Stimulated activated CD8-positive, alpha-beta memory T cell treated with anti-CD3 and anti-CD28 coated beads, Interleukin-4, amount 100 ng/mL, for 4 hours (primary cell): ENCODE measurements at places on chromosomes 3 and 15.

- no peak for DNase-seq
These were observed 14.7 kb upstream of the TRIM59 start for GRCh38 chr3:160464321-160464720.

GRCh38 chr3:120449701-120450599, 842 bp downstream of the FSTL1 start:
- DNase-seq = no peak

DNA sequence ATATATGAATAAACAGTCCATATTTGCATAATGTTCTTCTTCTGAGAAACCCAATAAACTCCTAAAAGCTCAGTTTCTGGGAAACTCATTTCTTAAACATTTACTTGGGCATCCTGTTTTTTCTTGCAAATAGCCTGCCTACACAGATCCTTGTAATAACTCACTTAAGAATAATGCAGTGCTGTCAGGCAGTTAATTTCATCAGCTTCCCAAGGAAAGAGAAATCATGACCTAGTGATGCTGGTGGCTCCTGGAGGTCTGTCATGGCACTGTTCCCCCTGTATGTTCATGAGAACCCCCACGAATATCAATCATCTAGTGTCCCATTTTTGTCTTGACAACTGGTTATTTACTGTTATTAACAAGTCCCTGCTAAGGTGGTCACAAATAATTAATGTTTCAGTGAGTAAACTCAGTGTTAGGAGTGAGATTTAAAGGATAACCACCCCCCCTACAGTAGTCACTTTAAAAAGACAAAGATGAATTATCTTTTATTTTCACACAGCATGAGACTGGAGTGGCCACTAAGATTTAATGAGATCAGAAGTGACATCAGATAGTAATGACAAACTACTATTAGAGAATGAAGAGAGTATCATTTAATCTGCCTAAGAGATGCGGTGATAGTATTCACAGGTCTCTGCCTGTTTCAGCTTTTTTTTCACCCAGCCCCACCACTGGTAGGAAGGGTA, 279.5 kb upstream of the NECTIN3 start:
- DNase-seq = no peak

- DNase-seq = no peak
These were observed 319.4 kb upstream of the RASGRP1 start for GRCh38 chr15:38883987-38884386.

DNA sequence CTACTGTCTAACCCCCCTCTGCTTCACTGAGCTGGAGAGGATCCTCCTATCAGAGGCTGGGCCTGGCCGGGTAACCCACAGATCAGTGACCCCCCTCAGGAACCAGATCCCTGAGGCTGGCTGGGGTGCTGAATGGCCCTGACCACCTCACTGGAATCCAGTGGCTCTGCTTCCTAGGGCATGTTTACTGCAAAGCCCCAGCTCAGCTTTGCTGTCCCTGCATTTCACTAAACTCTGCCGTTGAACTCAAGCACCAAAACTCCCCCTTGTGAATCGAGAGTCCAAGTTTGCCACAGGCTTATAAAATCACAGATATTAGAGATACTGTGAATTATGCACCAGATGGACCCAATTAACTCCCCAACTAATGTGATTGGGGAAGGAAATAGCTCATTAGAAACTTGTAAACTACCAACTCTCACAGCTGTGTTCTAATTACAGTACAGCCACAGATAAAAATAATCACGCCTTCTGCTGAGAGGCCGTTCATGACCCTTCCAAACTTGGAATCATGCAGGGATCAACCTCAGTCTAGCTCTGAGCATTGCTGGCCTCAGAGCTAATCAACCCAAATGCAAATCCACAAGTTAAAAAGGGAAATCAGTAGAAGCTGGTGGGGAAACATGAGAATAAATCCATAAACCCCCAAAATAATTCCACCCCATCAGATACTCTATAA, 47.0 kb downstream of the OCA2 start:
- DNase-seq = no peak

DNA sequence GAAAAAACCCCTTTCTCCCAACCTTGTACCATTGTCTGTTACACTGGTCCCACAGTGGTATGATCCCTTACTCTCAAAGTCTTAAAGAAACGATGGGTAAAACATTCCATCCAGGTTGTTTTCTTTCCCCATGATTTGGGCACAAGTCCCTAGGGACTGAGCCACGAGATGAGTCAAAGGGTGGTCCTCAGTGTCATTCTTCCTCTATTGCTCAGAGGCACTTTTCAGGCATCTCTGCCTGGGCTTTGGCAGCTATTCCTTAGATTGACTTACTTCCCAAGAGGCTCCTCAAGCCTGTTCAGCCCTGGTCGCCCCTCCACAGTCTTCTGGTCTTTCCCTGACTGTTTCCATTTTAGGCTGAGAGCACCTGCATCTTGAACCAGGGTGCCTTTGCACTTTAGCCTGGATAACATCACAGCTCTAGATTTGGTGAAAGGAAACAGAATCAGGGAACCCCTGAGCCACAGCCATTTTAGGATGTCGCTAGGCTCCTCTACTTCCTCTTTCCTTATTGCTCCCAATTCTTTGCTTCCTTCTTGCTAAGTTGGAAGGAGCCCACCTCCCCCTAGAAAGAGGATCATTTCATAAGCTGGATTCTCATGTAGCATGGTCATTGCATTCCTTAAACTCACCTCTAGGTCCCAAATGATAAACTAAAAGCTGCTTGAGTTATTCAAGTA, 131.0 kb upstream of the TPRG1 start:
- no peak for DNase-seq

GRCh38 chr15:38536201-38536676, 28.4 kb downstream of the RASGRP1 start:
- no peak for DNase-seq
